ENCODE measurements at places on chromosomes 4 and X.

DNA sequence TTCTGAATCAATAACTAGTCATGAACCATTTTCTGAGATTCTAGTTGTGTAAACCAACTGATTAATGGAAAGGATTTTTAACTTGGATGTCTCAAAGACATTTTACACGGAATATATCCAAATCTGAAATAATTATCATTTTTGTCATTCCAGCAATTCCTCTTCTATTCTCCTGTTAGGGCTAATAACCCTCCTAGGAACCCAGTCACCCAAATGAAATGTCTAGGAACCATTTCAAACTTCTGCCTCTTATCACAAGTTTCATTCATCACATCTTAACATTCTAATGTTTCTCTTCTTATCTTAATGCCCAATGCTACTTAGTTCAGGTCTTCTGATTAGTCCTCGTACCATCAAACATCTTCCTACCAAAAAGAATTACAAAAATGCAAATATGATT lies 639.8 kb downstream of the DMD start:
- no peak for DNase-seq

DNA sequence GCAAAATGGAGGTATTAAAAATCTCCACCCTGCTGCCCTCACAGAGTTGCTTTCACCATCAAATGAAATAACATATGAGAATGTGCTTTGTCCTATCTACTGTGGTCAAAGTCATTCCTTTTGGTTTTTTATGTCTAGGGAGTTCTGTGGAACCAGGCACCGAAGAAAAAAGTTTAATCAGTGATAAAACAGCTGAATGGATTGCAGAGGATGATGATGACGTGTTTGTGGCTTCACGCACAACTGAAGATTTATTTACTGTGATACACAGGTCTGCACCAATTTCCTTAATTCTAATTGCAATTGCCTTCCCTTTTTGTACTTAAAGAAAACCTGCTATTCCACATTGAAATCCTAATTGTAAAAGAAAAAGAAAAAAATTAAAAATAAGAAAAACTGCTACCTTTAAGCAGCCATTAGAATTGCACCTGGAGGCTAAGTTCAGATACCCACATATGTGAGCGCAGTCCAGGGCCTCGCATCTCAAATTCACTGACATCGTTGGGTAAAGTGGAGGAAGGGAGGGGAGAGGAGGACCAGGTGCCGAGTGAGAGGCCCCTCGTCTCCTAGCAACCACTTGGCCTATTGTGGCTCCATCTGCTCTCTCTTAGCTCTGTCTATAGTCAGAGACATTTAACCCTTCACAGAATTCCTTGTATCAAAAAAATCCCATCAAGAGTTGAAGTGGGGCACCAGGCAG lies 10.5 kb upstream of the RTL5 start:
- DNase-seq = no peak

DNA sequence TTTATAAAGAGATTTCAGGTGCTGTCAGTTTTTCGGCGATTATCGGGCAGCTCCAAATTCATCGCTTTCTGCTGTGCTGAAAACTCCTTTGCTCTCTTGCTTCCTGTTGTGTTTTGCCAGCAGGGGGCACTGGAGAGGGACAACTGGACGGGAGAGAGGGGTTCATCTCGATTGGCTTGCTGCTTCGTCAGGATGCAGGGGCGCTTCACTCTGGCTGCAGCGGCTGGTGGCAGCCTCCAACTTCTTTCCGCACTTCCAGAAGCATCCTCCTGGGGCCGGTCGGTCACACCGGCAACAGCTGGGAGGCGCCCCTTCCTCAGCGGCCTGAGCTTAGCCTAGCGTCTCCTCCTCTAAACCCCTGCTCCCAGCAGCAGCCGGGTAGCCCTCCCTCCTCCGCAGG lies 29.5 kb downstream of the MSL3 start:
- DNase-seq = peak; percentile 70

- DNase-seq = no peak
Measured at GRCh38 chr4:10030972-10031667, 9.8 kb upstream of the SLC2A9 start.

GRCh38 chrX:15469613-15470012 lies 23.5 kb downstream of the PIR start:
- DNase-seq = no peak

DNA sequence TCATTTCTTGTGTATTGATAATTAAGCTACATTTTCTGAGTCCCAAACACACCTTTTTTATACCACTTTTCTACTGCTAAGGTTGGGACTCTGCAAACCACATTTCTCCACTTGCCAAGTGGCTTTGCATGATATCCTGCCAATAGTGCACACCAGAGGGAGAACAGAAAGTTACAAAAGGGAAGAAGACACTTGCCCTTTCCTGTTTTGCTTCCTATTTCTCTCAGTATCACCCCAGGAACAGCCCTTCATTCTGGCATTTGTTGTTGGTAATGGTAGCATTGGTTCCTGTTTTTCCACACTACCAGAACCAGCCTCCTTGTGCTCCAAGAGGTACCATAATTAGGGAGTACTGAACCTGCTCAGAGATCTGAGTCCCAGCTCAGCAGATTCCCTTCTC lies 87.1 kb downstream of the HDX start:
- no peak for DNase-seq

DNA sequence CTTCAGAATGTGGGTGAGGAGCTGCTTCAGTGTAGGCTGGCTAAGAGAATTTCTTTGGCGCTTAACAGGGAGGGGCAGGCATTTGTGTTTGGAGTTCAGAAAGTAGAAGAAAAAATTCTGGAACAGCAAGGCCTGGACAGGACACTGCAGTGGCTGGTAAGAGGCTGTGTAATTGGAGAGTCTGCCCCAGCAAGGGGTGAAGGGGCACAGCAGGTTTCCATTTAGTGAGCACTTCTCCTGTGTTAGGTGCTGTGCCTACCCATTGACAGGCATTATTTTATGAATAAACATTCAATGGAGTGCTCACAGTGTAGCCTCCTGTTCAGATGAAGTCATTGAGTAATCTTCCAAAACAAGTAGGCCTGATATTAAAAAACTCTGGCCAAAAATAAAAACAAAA lies 10.7 kb upstream of the CPE start:
- no peak for DNase-seq

- no peak for DNase-seq
Measured at GRCh38 chr4:78971776-78972175, 32.5 kb upstream of the PAQR3 start.

GRCh38 chr4:66246643-66247042 lies 576.4 kb upstream of the EPHA5 start:
- DNase-seq = no peak

DNA sequence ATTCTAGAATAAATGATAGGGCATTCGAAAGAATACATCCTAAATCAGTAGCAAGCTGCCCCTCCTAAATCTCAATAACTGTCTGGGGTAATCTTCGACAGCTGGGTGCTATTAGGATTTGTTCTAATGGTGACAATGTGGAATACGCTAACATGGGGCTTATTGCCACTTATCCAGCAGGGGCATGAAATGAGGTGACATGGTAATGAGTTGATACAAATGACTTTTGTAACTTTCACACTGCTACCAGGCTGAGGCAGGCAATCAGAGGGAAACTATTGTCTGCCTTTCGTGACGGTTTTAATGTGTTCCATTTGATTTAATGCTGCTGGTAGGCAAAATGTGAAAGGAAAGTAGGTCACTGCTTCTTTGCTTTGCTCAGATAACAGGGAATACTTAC lies 1047.4 kb upstream of the PABPC4L start:
- no peak for DNase-seq

DNA sequence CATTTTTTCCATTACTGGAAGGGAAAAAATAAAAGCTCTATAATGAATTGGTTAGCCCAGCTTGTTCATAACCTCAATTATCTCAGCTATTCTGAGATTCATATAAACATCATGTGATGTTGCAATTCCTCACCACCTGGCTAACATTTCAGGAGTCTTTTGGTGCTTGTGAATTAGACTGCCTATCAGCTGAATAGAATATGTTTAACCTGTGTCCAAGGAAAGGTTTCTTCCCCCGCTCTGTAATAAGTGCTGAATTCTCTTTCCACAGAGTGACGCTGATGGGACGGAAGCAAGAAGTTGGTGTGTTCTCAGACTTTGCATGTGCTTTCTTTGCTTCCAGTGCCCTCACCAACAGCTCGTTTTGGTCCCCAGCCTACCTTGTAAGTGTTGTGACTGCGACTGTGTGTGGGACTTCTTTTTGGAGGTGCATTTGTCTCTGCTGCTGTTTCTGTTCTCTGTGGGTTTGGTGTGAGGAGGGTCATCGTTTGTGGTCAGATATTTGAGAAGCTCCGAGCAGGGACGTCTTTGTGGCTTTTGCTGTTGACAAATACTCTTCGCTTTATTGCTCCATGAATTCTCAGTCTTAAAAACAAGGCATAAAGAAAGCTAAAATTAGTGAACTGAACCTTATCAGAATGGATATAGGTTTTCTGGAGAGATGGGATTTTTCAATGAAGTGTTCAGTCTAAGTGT lies 61.7 kb downstream of the PPARGC1A start:
- DNase-seq = no peak

GRCh38 chr4:75889537-75890199 lies 12.6 kb downstream of the PPEF2 start:
- DNase-seq = no peak

DNA sequence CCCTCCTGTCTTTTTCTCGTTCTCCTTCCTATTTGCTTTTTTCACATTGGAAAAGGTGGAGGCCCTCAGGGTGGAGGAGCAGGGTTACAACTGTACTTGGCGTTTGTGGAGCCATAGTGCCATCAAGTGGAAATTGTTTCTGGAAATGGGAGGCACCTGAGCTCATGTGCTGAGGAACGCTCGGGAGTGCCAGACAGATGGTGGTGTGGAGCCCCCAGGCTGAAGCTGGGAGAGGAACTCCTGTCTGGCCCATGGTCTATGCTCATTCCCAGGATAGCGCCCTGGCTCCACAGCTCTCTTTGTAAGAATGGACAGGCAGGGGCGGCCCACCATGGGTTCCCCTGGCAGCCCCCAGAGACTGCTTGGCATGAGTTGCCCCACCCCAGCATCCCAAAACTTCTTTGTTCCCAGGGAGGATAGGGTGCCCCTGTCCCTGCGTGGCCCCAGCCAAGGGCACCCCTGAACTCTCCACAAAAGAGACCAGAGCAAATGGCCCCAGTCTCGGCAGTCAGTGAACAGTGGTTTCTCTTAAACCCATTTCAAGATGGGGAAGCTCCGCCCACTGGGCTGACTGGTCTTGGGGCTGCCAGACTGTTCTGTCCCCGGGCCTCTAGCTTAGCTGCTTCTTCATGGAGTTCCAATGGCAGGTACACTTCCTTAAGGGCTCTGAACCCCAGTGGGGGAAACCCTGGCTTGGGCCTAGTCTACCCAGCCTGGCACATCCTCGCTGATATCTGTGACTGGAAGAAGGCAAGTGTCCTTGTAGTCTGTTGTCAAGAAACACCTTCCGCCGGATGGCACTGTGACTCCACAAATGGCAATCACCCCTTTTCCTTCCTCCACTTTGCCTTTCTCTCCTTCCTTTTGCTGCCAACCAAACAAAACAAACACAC lies 70.1 kb downstream of the NBDY start:
- no peak for DNase-seq

DNA sequence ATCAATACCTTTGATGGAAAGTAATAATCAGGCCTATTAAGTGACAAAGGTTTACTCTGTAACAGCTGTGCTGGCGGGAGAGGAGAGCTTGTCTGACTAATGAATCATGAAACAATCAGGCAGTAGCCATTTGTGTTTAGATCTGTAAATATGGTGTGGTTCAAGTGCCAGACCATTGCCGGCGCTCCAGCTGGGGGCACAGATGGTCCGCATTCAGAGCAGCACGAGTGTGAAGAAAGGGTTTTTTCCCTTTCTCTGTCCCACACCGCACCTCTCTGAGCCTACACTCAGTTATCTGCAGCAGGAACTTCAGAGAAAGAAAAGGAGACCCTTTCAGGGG lies 111.3 kb upstream of the PAQR3 start:
- DNase-seq = no peak

DNA sequence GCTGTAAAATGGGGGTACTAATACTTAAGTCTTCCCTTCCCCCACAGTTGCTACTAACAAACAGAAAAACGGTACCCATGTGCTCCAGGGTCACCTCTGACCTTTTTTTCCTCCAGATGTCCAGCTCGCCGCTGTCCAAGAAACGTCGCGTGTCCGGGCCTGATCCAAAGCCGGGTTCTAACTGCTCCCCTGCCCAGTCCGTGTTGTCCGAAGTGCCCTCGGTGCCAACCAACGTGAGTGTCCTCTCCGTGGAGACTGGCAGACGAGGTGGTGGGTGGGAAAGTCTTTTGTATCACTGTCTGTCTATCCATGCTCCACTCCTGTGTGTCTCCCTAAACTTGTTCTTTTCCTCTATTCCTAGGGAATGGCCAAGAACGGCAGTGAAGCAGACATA lies 5.1 kb downstream of the UBA1 start:
- no peak for DNase-seq

DNA sequence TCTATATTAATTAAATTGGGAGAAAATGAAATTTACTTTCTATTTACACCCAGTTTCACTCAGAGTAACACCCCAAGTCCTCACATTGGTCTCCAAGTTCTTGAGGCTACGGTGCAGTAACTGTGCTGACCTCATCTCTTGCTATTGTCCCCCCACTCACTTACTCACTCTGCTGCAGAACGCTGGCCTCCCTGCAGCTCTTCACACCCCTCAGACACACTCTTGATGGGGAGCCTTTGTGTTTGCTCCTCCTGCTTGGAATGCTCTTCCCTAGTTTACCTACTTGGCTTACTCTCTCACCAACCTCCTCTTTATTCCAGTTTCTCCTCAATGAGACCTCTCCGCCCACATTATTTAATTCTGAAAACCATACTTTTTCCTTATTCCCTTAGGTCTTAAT lies 22.2 kb upstream of the SPARCL1 start:
- DNase-seq = no peak

DNA sequence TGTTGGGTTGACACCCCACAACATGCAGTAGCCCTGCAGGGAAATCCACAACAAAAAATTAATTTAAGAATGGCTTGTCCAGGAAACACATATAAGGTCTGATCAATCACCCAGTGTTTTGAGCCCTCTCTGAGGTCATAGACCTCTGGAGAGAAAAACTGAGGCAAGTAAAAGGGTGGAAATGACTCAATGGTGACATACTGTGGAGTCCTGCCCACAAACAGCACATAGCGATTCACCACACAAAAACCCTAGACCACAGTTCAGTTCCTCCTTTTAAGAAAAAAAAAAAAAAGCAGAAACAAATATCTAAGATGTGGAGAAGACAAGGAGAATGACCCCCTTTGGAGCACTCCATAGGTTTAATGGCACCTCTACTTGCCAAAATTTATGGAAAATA lies 2691.0 kb downstream of the PCDH7 start:
- no peak for DNase-seq

GRCh38 chr4:54575919-54576318 lies 81.8 kb upstream of the KIT start:
- DNase-seq = no peak

DNA sequence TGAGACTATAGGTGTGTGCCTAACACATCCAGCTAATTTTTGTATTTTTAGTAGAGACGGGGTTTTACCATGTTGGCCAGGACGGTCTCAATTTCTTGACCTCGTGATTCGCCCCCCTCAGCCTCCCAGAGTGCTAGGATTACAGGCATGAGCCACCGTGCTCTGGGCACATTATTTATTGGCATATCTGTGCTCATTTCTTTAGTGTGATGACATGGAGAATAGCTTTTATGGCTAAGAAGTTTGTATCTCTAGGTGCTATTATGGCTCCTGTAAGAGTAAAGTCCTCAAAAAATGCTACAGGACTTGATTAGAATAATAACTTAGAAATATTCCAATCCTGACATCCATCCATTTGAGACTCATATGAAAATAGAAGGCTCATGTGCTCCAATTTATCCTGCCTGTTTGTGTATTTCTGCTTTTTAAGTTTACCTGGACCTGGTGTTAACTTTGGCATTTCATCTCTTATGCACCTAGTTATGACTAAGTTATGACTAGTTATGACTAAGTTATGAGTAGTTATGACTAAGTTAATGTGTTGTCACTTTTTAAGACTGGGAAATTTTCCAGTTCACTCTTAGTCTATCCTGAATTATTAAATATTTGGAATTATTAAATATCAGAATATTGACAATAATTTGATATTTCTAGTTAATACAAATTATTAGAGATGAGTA lies 36.4 kb upstream of the UNC5C start:
- no peak for DNase-seq
